ENCODE measurements at places on chromosomes 7 and 10.

GRCh38 chr7:80729591-80730320 is 91.3 kb downstream of the CD36 start:
- no peak for DNase-seq

DNA sequence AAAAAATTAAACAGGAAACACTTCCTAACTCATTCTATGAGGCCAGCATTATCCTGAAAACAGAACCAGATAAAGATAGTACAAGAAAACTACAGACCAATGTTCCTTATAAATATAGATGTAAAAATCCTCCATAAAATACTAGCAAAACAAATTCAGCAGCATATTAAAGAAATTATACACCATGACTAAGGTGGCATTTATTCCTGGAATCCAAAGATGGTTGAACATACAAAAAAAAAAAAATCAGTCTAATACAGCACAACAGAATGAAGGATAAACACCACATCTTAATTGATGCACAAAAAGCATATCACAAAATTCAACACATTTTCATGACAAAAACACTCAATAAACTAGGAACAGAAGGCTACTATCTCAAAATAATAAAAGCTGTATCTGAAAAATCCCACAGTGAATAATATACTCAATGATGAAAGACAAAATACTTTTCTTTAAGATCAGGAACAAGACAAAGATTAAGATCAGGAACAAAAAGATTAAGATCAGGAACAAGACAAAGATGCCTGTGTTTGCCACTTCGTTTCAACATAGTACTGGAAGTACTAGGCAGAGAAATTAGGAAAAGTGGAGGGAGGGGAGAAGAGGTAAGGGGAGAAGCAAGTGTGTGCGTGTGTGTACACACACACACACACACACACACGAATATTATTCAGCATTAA is 95.6 kb downstream of the SNX13 start:
- no peak for DNase-seq

DNA sequence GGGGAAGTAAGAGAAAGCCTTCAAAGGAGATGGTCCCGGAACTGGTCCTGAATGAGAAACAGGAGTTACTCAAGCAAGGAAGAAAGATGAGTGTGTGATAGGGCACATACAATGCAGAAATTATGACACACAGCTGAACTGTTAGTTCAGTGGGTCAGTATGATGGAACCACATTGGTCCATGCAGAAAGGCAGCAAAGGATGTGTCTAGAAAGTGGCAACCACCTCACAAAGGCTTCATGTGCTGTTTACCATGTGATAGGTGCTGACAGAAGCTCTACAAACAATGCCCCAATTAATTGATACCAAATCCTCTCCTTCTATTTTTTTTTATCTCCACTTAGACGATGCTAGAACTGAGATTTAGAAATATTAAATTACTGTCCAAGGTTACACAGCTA is 258.3 kb downstream of the RELN start:
- no peak for DNase-seq

- no peak for DNase-seq
Measured at GRCh38 chr7:30465046-30465810, 13.4 kb downstream of the NOD1 start.

DNA sequence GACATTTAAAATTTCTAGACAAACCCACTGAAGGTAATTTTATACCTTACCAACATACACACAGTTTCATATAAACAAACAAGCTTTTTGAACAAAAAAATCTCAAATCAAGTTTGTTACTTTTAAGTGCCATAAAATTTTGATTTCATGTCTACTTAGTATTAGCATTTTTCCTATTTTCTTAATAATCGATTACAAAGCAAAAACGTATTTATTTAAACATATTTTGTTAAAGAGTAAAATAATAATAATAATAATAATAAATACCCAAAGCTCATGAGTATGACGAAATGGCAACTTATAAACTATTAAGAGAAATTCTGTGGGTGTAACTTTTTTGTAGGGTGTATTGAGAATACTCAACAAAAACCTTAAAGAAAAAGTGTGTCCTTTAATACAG is 177.6 kb downstream of the GALNT11 start:
- no peak for DNase-seq

DNA sequence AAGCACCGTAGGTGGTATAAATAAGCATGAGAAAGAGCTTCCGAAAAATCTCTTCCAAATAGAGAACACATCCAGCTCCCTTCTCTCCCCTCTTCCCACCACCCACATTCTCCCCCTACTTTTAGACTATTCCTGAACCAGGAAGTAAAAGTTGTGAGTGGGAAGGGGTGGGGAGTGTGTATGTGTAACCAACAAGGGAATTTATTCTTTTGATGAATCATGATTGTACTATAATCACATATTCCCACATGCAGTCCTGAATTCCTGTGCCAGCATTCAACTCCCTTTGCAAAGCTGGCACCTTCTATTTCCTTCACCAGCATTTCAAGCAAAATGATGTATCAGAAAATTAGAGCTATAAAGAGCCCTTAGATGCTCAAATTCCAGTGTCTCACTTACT is 230.6 kb upstream of the CHRM2 start:
- no peak for DNase-seq

Data from DMS153 (cell line).